ENCODE measurements at places on chromosomes 16 and 17. TPM values are rescaled to one million over a fixed set of nuclear protein-coding genes. Genes with fewer than 3 reads are reported as not detected.

PRSS53 gene
- total RNA-seq, result 9.2 TPM

DPEP1 gene
- total RNA-seq, result not detected

PRAC1 gene
- total RNA-seq, result not detected

AIPL1 gene
- total RNA-seq, result not detected

DNA sequence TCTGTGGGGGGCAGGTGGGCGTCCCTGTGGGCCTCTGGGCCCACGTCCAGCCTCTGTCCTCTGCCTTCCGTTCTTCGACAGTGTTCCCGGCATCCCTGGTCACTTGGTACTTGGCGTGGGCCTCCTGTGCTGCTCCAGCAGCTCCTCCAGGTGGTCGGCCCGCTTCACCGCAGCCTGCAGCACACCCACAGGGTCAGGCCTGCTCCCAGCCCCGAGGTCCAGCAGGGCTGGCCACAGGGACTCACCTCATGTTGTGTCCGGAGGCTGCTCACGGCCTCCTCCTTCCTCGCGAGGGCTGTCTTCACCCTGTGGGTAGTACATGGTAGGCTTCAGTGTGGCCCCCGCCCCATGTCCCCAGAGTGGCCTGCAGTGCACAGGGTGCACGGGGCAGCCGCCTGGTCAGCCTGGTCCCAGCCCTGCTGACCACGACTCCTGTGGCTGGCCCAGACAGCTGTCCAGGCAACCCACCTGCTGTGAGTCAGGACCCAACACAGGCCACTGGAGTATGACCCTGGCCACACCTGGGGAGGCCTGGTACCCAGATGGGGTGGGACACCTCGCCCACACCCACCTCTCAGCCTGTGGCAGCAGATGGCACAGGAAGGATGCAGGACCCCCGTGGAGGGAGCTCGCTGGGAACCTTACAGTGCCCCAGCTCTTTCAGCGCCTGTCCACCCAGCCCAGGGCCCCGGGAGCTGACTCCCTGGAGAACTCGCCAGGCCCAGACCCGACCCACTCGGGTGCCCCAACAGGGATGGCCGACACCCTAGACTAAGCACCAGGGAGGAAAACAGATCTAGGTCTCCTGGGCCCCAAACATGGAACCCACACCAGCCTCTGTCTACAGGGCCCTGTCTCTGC lies 23.9 kb upstream of the AATK start:
- DNase-seq, result no peak
